ENCODE measurements at places on chromosomes 3 and 15.

DNA sequence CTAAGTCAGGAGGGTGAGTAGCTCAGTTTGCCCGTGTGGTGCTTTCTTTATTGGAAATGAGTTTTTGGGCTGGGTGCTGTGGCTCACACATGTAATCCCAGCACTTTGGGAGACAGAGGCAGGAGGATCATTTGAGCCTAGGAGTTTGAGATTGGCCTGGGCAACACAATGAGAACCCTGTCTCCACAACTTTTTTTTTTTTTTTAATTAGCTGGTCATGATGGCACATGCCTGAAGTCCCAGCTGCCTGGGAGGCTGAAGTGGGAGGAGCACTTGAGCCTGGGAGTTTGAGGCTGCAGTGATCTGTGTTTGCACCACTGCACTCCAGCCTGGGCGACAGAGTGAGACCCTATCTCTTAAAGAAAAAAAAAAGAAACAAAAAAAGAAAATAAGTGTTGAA lies 174.9 kb downstream of the NSMCE3 start:
- DNase-seq, result no peak

DNA sequence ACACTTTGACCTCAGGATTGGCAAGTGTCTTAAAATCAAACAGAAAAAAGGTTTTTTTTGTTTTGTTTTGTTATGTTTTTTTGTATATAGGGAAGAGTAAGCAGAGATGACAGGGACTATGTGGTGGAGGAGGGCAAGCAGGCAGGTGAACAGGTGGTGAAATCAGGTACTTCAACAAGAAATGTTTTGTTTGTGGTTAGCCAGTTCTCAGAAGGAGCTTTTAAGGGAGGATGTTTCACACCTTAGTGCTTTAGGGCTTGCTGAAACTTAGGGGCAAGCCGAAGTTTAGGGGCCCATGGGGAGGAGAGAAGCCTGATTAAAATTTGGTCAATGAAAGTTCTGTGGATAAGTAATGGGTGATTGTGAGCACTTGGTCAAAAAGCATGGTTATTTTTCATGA lies 370.7 kb upstream of the SLCO3A1 start:
- DNase-seq, result no peak

GRCh38 chr15:25717457-25718168 lies 145.5 kb downstream of the ATP10A start:
- no peak for DNase-seq

GRCh38 chr3:39435006-39435748 lies 28.7 kb downstream of the RPSA start:
- no peak for DNase-seq

GRCh38 chr3:132641837-132642538 lies 17.6 kb downstream of the ACAD11 start:
- no peak for DNase-seq

Data from right lobe of liver (tissue), 6 donors.